GM12865 (cell line): ENCODE measurements at places on chromosomes 4 and X.

DNA sequence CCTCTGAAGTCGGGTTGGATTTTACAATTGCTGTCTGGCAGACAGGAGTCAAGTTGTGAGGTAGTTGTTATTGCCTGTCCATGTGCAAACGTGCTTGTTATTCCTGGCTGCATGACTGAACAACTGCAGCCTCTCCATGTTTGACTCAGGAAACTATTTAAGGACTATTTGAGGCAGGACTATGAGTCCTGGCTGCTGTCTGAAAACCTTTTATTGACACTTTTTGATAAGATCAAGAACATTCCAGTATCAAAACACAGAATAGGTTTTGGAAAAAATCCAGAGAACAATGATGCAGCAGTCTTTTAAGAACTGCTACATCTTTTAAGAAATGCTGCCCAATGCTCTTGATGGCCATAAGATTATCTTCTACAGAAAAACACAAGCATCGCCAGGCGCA lies 10.0 kb upstream of the SPRY1 start:
- DNase-seq = no peak

GRCh38 chrX:2469196-2469685 lies 31.5 kb downstream of the DHRSX start:
- no peak for DNase-seq

DNA sequence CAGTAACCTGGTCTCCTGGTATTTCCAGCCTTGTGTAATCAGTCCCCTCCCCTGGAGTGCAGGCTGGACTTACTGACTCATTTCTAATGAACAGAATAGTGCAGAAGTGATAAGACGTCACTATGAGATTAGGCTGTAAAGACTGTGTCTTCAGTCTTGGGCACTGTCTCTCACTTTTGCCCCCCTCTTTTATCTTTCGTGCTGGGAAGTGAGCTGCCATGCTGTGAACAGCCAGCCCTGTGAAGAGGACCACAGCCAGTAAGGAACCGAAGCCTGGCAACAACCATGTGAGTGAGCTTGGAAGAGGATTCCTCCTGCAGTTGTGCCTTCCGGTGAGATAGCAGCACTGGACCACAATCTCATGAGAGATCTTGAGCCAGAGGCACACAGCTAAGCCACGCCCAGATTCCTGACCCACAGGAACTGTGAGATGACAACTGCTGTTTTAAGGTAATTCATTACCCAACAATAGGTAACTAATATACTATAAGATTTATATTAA lies 67.5 kb upstream of the GPR34 start:
- no peak for DNase-seq

DNA sequence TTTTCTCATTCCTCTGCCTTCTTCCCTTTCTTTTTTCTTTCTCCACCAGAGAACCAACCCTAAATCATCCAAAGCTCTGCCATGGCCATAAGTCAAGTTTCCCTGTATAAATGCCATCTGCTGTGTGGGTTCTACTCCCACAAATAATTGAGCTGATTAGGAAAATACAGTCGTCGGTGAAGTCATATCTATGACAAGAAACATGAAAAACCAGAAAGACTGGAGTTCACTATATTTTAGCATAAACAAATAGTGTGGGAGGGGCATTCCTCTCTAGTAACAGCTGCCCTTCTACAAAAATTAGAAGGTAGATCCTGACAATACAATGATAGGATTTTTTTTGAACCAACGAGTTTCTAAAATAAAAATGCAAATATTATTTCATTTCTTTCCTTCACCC lies 48.8 kb downstream of the SPOCK3 start:
- DNase-seq = no peak

- no peak for DNase-seq
Observed at GRCh38 chrX:141760761-141761160, 62.2 kb upstream of the SPANXD start.

- no peak for DNase-seq
Observed at GRCh38 chr4:93416344-93417128, 412.0 kb upstream of the ATOH1 start.

DNA sequence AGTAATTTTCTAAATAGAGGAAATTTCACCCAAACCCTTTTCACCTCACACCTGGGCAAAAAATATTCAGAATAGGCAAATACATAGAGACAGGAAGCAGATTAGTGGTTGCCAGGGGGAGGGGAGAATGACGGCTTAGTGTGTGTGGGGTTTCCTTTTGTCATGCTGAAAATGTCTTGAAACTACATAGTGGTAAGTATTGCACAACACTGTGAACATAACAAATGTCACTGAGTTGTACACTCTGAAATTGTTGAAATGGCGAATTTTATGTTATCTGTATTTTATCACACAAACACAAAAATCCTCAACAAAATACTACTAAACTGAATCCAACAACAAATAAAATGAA lies 60.7 kb upstream of the PLAC1 start:
- DNase-seq = peak; percentile 69

- no peak for DNase-seq
Observed at GRCh38 chrX:150651906-150652305, 41.3 kb upstream of the MTMR1 start.

DNA sequence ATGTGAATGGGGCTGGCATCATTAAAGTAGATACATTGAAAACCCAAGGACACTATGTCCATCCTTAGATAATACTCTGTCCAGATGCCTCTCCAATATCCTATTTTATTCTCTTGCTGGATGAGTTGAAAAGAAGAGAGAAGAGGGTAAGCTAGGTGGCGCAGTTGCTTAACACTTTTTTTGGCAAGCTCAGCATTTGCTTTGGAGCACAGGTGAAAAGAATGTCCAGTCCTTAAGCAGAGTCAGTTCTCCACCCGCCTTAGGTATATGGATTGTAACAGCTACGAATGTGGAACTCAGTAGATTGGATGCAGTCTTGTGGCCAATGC lies 208.4 kb downstream of the NWD2 start:
- peak; percentile 78 for DNase-seq

DNA sequence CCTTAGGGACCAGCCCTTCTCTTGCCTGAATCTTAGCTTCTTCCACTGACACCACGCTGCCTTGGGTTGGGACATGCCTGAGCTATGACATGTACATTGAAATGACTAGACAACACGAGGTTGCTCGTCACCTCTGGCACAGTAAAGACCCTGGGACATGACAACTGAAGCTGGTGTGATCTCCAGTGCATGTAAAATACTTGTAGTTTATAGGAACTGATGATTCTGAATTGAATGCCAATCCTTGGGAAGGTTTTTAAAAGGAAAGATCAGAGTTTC lies 100.7 kb upstream of the PGRMC2 start:
- no peak for DNase-seq

- peak; percentile 95 for DNase-seq
Observed at GRCh38 chrX:12949927-12950656, 24.8 kb upstream of the TMSB4X start.

- DNase-seq = no peak
Observed at GRCh38 chrX:97895751-97896150, 1012.0 kb downstream of the RPA4 start.

GRCh38 chr4:165668694-165669093 lies 204.3 kb upstream of the TLL1 start:
- no peak for DNase-seq

- no peak for DNase-seq
Observed at GRCh38 chr4:30754021-30754420, 33.9 kb downstream of the PCDH7 start.

- no peak for DNase-seq
Observed at GRCh38 chr4:123256901-123257300, 139.7 kb upstream of the SPRY1 start.

DNA sequence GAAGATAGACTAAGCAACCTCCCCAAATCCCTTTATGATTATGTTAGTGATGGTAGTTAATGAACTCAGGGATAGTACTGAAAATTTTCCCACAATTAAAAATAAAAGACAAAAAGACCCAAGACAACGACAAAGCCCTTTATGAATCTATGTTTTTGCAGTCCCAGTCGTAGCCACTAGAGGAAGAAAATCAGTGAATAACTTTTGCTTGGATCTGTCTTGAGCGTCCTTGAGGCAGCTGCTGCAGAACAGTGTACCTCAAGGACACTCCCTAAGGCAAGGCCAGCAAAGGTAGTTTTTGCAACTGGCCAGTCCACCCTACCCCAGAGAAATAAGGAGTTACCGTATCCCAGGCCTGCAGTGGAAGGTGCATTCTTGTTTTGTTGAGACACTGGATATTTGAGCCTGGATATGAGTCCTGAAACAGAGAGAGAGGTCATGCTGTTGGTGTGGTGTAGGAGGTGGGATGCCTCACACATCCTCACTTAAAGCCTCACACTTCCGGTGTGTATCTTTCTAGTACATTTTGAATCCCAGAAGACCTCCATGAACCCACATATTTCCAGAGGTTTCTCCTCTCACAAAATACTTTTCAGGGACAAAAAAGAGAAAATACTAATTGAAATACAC lies 8.7 kb upstream of the TIMM8A start:
- DNase-seq = peak; percentile 13

DNA sequence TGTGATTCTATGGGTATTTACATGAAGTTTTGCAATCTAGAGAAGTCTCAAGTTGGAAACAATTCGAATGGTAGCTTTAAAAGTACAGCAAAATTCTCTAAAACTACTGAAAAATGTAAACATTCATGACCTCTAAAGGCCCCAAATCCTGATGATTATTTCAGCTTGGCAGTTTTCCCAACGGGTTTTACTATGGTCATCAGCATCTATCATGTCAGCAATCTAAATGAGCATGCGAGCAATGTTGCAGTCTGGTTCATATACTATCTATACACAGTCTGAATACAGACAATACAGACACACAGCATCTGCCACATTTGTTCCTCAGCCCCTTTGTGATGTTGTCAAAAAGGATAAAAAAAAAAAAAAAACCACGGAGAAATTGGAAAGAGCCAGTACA lies 790.3 kb upstream of the HTR2C start:
- DNase-seq = no peak

DNA sequence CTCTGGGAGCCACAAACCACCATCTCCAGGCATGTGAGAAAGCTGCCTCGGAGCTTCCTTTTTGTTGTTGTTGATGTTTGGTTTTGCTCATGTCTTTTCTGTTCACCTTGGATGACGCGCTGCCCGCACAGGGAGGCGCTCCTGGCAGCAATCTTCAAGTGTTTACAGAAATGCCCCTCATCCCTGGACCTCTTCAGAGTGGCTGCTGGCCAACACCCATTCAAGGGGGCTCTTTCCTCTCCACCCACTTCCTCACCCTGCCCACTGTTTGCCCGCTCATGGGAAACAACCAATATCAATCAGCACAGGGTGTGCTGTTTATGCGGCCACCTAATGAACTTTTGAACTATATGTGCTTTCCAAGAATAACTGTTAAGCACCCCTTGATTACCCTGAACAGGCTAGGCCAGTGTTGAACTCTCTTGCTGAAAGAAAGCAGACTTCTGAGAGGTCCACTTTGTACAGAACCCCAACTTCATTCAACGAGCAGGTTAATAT lies 355.1 kb upstream of the CLNK start:
- DNase-seq = peak; percentile 3

DNA sequence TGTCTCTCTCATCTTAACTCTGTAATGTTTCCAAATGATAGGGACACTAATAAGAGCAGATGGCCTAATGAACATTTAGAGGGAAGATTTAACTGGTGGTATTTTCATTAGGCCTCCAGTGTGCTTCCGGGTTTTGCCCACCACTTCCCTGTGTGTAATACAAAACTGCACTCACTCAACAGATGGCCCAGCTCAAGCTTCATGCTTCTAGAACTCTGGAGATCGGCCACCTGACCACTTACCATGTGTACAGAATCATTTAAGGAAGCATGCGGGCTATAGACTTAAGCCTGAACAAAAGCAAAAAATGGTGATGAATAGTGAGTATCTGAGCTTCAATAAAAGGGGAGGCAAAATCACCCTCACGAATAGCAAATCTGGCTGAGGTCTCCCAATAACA lies 89.3 kb downstream of the SH2D1A start:
- no peak for DNase-seq

DNA sequence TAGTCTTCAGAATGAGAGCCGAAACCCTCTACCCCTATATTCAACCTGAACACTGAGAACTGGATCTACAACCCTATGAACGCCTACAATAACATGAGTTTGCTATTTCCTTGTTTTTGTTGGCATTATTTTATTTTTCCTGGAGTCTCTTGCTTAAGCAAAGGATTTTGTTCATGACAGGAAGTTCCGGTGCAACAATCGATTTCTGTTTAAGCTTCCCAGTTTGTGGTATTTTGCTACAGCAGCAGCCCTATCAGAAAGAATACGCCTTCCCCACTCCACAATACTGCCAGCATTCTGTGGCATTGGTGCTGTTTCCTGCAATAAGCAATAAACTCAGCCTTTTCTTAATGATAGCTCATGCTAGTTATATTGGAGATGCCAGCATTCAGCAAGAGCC lies 60.9 kb downstream of the NPY5R start:
- no peak for DNase-seq

GRCh38 chr4:84647312-84647884 lies 64.5 kb downstream of the CDS1 start:
- DNase-seq = no peak

GRCh38 chr4:110294165-110294564 lies 95.8 kb upstream of the ELOVL6 start:
- DNase-seq = no peak

GRCh38 chrX:130869239-130869638 lies 33.8 kb downstream of the ENOX2 start:
- no peak for DNase-seq

GRCh38 chr4:128076464-128076863 lies 15.4 kb downstream of the LARP1B start:
- DNase-seq = no peak

DNA sequence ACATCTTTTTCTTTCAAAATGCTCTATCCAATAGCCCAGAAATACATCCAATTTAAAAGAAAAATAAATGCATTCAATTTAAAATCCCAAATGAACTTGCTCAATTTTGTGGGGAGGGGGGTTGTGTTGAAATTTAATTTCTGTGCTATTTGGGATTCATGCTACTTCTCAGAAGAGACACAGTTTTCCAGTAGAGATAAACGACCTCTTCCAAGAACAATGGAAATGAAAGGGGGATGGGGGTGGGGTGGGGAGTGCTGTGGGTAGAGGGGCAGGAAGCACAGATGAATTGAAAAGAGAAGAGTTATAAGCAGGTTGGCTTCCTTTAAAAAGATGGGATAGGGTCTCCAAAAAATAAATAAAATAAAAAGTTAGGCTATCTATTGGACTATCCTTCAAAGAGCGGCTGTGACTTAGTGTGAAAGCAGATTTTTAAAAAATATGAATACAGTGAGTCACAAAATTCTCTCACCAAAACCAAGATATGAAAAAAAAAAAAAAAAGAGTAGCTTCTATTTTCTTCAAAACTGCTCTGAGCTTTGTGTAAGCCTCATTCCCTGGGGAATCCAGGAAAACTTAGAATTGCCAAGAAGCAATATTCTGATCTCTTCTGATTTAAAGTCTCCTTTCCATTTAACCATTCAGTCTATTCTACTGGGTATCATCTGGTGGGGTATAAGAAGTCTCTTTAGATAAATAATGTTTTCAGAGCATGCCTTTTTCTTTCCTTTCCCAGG lies 324.3 kb downstream of the PTTG2 start:
- DNase-seq = no peak
